ENCODE measurements at places on chromosomes 11 and 22. TPM values are rescaled to one million over a fixed set of nuclear protein-coding genes. Genes with fewer than 3 reads are reported as not detected.

PARVG gene
- total RNA-seq, result 0.09 TPM

SCUBE2 gene
- total RNA-seq, result 0.37 TPM

GLB1L3 gene
- total RNA-seq, result not detected

SYT9 gene
- 0.18 TPM for total RNA-seq

Data from A549 treated with Hydrocortisone at 1 μM for 4 hours (cell line).